ENCODE measurements at places on chromosomes 13 and 19. TPM values are rescaled to one million over a fixed set of nuclear protein-coding genes. Genes with fewer than 3 reads are reported as not detected.

DNA sequence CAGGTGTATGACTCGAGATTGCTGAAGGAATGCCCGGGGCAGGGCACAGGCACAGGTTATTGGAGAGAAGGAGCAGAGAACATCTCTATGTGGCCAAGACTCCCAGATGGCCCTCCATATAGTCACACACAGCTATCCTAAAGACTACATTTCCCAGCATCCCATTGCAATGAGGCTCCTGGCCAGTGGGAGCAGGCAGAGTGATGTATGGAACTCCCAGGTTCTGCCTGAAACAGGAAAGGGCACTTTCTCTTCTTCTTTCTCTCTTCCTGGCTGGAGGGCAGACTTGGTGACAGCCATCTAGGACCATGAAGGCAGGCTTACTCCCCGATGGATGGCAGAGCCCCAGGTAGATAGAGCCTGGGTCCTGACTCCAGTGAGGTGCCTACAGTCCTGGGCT, 13.5 kb downstream of the PPP1R13L start:
- no peak for DNase-seq

DNA sequence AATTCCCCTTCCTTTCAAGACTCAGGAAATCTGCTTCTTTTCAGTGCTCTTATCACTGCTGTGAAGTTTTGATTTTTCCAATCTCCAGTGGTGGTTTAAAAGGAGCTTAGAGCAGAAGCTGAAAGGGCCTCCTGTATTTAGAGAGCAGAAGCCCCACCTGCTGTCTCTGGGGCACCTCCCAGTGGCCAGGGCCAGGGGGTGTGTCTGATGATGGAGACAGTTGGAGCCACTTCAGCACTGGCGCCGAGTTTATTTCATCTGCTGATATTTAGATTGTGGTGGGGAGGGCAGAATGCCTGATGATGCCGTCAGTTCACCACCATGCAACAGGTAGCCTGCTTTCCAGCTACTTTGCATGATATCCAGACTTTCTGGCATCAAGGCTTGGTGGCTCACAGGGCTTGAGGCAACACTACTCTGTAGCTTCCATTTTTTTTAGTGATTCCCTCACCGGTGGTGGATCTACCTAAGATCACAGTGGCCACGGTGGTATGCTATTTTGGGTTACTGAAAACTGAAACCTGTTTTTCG, 371.9 kb downstream of the KCNRG start:
- DNase-seq: peak; percentile 45

- no peak for DNase-seq
These were observed 3.9 kb upstream of the FAM216B start for GRCh38 chr13:42777467-42777866.

DNA sequence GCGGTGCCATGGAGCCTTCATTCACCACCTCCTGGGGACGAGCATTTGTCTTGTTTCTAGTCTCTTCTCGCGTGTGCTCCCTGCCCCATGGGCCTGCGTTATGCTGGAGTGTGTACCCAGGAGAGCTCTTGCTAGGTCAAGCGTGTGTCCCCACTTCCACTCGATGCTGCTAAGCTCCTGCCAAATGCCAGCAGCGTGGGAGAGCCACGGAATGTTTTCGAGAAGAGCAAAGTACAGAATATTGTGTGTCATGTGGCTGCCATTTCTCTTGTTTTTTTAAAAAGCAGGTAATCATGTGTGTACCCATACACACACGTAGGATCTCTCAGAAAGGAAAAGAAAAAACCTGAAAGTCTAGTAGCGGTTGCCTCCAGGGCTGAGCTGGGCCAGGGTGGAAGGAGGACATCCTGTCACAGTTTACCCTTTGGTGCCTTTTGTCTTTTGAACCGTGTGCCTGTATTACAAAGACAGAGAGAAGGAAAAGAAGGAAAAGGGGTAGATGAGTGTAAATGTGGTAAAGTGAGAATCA, 28.6 kb downstream of the PAK4 start:
- no peak for DNase-seq

DNA sequence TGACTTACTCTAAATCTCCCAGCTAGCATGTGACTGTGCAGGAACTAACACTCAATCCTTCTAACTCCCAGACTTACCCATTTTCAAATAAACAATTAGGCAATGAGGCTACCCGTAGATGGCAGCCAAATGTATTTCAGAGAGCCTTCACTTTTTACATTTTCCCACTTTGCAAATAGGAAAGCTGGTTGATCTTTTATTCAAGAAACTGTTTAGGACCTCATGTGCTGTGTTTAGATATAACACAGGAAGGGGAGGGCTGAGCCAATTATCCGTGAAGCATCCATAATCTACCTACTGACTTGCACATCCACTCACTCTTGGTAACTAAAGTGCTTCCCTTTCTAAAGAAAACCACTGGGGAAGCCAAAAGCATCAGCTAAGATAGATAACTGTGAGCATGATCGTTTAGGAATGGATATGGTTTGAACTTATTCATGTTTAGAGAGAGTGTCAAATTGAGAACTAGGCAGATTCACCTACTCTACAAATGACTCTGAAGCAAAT, 33.4 kb downstream of the MBNL2 start:
- no peak for DNase-seq

GRCh38 chr19:53102756-53103233, 427 bp downstream of the ZNF160 start:
- DNase-seq: peak; percentile 38

DNA sequence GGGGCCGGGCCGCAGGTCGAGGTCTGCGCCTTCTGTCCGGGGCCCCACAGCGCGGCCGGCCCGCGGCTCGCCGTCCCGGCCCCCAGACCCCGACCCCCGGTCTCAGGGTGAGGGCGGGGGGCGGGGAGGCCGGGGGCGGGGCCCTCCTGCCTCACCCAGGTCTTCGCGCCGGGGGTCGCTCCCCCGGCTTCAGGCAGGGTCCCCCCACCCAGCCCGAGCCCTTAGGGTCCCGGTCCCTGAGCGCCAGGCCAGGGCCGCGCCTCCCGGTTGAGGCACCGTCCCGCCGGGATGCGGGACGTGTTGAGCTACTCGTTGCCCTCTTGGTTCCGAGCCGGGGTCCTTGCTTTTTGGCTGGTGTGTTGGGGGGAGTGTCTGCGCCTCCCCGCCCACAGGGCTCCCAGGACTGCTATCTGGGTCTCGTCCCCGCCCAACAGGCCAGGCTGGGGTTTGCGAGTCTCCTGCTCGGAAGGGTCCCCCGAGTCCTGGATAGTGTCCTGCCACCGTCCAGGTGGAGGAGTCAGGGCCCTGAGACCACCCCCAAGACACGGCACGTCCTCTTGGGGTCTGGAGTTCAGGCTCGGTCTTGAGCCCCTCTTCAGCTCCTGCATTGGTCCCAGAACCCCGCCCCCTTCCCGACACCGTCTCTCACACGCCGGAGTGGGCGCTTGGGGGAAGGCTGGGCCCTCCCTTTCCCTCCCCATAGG, 452 bp downstream of the PIAS4 start:
- DNase-seq: no peak

DNA sequence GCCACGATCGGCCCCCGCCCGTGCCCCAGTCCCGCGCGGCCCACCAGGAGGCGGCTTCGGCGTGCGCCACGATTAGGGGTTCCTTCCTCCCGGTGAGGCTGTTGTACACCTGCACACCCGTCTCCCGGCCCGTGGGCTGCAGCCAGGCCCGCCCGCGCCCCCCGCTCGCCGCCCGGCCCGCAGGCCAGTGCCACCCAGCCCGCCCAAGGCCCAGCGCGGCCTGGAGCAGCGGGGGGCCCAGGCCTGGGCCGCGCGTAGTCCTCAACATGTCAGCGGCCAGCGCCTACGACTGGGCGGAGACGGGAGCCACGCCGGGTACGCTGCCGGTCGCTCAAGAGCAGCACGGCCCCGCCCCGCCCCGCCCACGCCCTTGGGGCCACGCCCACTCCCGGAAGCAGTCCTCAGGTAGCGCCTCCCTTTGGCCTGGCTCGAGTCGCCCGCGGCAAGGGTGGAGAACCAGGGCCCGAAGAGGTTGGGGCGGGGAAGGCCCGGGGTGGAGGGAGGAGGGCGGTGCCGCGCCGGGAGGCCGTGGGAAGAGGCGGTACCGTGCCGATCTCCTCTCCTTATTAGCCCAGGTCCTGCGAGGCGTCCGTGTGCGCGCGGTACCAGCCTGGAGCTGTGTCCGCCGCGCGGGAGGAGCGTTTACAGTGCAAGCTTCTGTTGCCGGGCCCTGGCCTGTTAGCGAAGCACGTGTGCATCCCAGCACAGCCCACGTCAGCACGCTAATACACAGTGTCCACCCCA, at the start of gene CARS2:
Gene CARS2, minus strand, starts transcription at position 291 of the 744 bp plus-strand sequence. Its CDS starts 23 bp downstream, at position 268.
- DNase-seq: peak; percentile 95

KLHL1 gene
- not detected for total RNA-seq

CCDC8 gene
- total RNA-seq: 3.9 TPM

IRGC gene
- total RNA-seq: not detected

Measured in PC-9 (cell line).